Vagina (tissue), 2 donors: ENCODE measurements at places on chromosomes 11 and 22.

DNA sequence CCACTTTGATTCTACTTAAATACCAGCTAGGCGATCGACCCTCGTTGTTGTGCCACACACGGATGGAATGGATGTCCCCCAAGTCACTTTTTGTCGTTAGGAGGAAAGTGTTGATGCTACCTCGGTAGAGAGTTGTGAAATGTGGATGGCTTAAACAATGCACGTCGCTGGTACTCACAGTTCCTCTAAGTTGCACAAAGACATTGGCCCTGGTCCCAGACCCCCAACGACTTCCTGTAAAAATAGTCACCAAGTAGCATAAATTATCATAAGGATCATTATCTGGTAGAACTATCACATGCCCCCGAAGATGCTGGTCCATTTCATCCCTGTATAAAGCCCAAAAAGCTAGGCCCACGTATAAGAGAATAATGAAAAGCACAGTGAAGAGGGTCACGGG lies 3.8 kb downstream of the PKDREJ start:
- DNase-seq: no peak

DNA sequence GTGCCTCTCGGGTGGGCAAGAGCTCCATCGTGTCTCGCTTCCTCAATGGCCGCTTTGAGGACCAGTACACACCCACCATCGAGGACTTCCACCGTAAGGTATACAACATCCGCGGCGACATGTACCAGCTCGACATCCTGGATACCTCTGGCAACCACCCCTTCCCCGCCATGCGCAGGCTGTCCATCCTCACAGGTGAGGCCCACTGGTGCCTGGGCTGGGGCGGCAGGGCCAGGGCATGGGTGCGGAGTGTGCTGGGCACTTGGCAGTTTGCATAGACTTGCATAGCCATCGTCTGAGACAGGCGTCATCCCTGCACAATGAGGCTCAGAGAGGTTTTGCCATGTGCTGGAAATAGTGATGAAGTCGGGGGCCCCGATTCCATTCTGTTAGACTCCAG lies 6.3 kb downstream of the RASD2 start:
- no peak for DNase-seq

- no peak for DNase-seq
Observed at GRCh38 chr11:107619926-107620325, 29.0 kb downstream of the ELMOD1 start.

DNA sequence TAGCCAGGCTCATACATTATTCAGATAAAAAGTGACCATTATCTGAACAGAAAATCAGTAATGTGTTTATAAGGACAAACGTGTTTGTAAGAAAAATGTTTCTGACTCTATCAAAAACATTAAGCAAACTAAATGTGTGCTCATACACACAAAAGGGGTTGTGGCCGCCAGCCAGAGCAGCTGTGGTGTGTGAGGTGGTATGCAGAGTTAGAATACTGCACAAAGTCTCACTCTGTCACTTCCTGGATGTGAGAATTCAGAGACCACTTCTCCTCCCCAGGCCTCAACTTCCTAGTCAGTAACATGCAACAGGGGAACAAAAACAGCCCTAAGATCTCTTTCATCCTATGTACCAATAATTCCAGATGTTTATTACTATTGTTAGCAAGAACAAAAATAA lies 9.4 kb downstream of the OR5B21 start:
- DNase-seq: no peak

- no peak for DNase-seq
Observed at GRCh38 chr11:59224351-59224928, 11.7 kb upstream of the MPEG1 start.

DNA sequence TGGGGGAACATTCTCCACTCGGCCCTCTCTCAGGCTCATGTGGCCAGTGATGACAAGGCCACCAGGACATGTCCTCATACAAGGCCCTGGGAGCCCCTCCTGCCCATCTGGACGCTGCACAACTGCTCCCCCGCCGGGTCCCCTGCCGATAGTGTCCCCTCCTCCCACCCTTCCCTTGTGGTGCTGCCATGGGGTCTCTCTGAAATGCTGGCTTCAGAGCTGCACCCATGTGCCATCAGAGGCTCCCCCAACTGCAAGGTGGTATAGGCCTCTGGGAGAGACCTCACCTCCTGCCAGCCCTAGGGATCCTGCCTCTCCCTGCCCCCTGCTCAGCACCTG lies 113.0 kb downstream of the KCNQ1OT1 start:
- peak; percentile 71 for DNase-seq

DNA sequence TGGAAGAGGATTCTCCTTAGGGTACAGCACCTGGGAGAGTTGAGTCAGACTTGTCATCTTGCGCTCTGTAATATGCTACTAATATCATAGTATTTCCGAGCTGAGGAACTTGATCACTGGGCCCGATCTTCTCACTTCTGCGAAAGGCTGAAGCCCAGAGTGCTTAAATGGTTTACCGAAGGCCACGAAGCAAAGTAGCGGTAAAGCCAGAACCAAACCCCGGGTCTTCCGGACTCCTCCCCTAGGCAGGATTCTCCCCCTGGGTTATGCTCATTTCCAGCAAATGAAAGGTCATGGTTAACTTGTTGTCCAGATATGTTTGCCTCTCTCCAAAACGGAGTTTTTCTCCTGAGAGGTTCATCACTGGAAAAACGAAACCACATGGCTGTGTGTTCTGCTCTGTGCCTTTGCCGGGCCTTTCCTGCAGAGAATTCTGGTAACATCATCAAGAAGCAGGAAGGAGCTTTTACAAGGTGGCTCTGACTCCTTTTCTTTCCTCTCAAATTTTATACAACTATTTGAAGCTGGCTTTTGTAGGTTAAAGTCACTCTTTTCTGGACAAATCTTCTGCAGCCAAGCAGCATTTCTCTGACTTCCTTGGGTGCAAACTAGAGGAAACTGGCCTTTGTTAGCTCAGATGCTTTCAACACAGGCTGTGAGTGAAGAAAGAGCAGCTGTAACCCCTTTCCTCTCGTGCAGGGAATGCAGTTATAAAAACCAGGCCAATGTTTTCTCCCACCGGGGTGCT lies 35.5 kb downstream of the UBASH3B start:
- DNase-seq: no peak

GRCh38 chr11:78011301-78011700 lies 11.8 kb downstream of the KCTD14 start:
- DNase-seq: no peak

DNA sequence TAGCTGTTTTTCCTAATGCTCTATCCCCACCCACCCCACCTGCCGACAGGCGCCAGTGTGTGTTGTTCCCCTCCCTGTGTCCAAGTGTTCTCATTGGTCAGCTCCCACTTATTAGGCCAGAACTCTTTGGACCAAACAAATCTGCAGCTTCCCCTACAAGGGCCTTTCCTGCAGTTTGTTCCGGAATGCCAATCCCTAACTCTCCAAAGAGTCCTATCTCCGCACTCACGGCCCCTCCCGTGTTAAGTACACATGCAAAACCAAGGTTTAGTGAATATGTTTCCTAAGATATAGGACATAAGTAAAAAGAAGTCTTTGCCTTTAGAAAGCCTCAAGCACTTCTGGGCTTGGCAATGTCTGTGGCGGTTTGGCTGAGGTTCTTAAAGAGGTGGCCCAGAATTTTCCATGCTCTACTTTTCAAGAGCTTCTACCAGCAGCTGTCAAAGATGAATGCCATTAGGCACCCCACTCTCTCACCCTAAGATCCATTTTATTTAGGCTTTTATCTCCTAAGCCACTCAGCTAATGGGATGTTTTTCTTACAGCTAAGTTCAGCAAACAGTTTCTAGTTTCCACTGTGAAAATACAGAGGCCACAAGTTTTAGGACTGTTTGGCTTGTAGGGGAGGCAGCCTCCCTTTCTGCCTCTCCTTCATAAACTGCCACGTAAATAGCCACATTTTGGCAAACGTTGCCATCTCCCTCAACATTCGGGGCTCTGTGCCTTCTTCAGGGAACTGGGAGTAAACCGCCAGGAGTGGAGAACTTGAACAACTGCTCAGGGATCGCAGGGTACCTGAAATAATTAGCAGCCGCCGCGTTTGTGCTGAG lies 1.6 kb downstream of the CD59 start:
- no peak for DNase-seq

DNA sequence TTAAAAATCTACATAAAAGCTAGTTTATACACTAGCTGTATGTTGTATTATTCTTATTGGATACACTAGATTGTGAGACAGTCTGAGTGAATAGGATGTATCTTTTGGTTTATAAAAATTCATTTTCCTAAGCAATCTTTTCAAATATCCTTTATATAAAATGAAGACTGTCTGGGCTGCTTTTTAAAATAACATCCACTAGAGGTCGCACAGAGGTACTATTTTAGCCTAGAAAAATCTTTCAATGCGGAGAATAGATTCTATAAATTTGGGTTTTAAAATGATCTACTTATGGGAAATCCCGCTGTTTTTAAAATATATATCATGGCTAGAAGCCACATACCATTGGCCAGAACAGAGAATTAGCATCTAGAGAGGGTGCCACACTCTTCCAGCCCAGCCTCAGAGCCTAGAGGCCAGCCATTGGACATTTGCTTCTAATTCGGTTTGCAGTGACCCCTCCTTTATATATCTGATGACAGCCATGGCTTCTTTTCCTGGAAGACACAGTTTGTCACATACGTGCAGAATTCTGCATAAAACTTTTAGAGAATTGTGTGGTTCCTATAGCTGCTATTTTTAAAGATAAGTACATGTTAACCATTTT lies 7.3 kb downstream of the C11orf97 start:
- no peak for DNase-seq

DNA sequence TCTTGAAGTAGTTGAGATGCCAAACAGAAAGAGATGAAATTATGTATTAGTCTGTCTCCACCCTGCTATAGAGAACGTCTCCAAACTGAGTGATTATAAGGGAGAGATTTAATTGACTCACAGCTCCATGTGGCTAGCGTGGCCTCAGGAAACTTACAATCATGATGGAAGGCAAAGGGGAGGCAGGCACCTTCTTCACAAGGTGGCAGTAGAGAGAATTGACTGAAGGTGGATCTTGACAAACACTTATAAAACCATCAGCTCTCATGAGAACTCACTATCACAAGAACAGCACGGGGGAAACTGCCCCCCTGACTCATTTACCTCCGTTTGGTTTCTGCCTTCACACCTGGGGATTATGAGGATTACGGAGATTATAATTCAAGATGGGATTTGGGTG lies 794.0 kb downstream of the CNTN5 start:
- DNase-seq: no peak

GRCh38 chr11:119780222-119780953 lies 51.4 kb upstream of the NECTIN1 start:
- DNase-seq: no peak

DNA sequence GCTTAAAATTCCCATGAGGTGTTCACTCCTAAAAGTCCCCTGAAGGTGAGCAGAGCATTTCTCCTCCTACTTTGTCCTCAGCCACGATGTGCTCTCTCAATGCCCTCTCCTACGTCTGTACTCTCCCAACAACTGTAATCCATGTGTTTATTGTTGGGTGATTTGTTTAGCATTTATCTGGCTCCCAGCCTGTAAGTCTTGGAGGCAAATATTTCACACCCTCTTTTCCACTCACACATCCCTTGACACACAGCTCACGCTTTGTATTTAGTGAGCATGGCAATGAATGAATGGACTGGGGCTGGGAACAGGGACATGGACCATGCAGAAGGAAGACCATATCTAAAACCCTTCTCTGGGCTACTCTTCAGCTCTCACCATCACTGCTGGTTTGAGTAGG lies 22.6 kb downstream of the HTR3A start:
- no peak for DNase-seq

DNA sequence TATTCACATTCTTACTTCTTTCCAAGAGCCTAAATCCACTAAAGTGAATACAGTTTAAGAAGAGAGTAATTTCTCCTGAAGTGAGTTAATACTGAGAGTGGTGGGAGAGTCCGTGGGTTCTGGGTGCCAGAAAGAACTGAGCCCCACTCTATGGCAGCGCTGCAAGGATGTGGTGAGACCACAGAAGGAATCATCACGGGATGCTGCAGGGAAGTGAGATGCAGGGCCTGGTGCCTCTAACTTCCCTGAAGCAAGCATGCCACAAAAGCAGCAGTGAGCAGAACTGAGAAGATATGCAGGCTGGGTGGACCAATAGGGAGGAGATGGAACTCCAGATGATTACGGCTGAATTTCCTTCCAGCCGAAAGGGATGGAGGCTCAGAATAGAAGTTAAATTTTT lies 5.0 kb upstream of the MMP12 start:
- no peak for DNase-seq

GRCh38 chr22:48275412-48275811 lies 1513.0 kb downstream of the TBC1D22A start:
- DNase-seq: no peak

GRCh38 chr11:109521571-109522086 lies 99.6 kb downstream of the C11orf87 start:
- DNase-seq: no peak

DNA sequence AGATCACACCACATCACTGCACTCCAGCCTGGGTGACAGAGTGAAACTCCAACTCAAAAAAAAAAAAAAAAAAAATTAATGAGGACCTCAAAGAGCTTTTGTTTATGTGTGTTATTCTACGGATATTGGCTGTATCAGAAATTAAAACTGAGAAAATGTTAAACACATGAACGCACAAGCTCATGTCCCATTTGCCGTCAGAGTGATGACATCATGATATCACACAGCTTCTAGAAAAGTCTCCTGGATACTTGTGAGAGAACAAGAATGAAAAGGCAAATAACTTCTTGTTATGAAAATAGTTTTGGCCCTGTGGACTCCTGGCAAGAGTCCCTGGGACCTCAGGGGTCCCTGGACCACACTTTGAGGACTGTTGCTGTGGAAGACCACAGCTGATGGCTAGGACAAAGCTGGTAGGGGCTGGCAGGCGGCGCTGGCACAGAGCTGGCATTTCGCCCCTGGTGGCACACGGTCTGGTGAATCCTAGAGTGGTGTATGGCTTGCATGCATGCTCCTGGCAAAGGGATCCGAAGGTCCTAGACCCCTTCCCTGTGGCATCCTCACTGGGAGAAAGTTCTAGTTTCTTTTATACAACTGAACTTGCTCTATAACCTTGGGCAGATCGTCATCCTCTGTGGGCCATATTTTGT lies 73.7 kb downstream of the NAT10 start:
- DNase-seq: no peak

DNA sequence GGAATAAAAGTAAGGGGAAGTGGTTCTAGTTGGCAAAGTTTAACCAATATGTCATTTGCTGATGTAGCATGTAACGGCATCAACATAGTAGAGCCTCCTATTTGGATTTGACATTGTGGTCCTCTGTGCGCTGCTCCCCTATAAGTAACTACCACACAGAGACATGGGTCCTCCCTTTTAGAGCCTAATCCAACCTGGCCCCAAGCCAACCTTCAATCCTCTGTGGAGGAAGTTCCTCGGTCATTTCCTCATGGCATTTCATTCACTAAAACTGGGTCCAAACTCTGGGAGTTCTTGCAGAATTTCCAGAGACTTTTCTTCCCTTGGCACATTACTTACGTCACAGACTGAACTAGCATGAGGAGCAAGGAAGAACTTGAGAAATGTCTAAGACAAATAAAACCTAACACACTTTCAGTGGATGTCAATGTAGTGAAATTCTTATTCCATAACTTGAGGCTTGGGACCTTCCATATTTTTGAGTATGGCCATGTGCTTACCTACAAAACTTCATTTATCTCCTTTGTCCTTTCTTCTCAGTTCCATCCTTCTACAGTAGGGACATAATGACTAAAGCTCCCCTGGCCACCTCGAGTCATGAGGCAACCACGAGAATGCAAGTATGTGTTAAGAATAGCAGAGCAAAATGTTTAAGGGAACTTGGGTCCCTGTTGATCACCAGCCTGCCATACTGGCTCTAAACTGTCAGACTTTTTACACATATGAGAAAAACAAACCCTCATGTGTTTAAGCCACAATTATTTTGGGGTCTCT lies 34.7 kb downstream of the MMP20 start:
- DNase-seq: no peak

- DNase-seq: no peak
Observed at GRCh38 chr11:117519170-117519569, 191.5 kb downstream of the CEP164 start.
